ENCODE measurements at places on chromosomes 2 and 18.

DNA sequence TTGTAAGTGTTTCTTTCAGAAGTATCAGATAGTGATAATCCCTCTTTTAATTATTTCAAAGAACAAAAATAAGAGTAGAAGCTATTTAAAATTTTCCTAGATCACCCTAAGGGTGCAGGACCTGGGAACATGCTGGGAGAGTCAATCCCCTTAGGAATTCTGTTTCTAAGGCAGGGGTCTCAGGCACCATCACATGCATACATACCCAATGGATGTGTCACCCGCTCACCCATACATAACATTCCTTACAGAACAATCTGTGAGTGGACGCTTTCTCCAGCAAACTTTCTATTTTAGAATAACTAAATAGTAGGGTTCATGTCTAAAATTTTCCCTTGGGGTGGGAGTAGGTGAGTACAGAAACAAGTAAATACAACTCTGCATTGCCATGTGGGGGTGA is 8.4 kb downstream of the DSEL start:
- no peak for DNase-seq

DNA sequence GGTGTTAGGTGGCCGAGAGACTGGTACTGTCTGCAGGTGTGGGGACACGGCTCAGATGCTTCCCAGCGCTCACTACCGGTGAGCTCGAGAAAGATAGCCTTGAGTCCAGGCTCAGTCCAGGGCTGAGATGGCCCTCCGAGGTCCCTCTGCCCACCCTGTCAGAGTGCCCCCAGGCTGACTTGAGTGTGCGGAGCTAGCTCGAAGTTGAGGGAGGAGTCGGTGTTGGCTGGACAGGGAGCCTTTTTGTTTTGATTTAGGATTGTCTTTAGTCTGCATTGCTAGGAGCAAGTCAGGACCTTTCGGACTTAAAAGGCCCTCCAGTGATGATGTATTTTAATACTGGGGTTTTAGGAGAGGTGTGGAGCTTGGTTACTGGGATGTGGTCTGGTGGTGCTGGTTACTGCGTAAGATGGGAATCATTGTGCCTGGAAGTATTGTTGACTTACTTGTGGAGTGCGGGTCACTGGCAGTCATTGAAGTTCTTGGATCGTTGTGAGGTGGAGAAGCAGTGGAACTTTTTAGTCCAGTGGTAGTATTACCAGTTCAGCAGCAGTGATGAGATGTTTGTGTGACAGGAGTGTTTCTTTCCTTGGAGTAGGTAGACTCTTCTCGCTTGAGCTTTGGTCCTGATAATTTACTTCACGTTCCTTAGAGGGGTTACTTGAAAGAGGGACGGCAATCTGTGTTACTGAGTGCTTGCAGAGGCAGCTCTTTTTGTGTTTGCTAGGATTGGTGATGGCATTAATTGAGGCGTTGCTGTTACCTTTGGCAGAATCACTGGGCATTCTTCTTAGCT is 633 bp downstream of the KIAA1328 start:
- no peak for DNase-seq

GRCh38 chr18:32724071-32724749 is 48.6 kb downstream of the KLHL14 start:
- no peak for DNase-seq

GRCh38 chr2:167333245-167333644 is 445.0 kb downstream of the XIRP2 start:
- DNase-seq = no peak

GRCh38 chr18:77059294-77059916 is 73.2 kb downstream of the MBP start:
- DNase-seq = no peak

DNA sequence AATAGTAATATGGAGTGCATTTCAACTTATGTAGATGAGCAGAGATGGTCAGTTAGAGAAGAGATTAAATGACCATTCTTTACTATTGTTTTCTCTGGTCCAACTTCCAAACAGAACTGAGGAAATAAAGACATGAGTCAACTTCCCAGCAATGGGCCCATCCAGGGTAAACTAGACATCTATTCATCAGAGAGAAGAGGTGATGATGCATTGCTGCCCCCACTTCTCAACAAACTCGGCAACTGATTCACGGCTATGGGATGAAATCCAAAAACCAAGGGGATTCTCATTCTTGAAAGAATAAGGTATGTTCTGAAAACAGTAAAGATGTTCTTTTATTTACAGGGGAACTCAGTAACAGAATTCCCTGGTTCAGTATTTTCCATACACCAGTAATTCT is 190.7 kb downstream of the RDH14 start:
- DNase-seq = no peak

GRCh38 chr2:222715742-222716141 is 44.3 kb downstream of the MOGAT1 start:
- DNase-seq = no peak

- no peak for DNase-seq
Measured at GRCh38 chr2:174353004-174353403, 18.2 kb downstream of the SP9 start.
